ENCODE measurements at places on chromosomes 12 and 14. TPM values are rescaled to one million over a fixed set of nuclear protein-coding genes. Genes with fewer than 3 reads are reported as not detected.

DNA sequence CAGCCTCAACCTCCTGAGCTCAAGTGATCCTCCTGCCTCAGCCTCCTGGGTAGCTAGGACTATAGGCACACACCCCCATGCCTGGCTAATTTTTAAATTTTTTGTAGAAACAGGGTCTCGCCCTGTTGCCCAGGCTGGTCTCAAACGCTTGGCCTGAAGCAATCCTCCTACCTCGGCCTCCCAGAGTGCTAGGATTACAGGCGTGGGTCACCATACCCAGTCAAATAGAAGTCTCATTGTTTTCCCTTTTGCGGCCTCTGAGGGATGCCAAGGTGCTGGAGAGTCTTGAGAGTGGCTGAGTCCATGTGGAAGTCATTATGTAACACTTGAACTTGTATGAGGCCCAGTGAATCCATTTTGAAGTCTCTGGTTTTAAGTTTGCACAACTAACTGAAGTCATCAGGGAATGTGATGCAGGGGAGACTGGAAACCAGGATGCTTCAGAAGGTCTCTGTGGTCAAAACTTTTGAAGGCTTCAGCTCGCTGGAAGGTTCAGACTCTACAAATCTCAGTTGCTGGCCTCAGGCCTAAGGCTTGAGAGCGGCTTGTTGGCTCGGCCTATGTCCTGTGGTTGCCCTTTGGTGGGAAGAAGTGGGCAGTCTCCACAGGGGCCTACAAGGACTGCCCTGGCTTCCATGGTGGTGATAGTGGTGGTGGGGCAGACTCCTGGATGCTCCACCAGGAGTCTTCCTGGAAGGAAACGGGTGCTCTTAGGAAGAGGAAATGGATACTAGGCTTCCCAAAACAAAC is 29.2 kb downstream of the GALNT16 start:
- no peak overlapping the region for H3K27ac ChIP-seq
- no peaks in the 10 kb centered on the region for H3K4me1 ChIP-seq
- H3K27me3 ChIP-seq, result no peaks in the 10 kb centered on the region

Gene IGF1
- not detected for total RNA-seq

Gene RNFT2
- total RNA-seq, result 29.5 TPM

DNA sequence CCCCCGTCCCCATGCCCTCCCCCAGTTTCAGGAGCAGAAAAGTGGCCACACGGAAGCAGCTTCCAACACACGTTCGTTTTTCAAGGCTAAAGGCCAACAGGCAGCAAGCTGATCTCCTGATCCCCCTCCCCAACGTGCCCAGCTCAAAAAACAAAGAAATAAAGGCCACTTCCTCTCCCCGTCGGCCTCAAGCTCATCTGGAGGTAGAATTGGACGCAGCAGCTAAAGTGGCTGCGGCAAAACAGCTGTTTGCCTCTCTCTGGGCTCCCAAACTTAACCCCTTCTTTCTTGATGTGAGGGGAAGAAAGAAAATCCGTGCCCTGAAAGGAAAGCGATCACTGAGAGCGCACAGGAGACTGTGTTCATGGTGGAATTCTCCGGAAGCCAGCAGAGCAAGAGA is 66.3 kb downstream of the SCARB1 start:
- H3K4me1 ChIP-seq, result peaks cover 8% of the 10 kb centered on the region
- H3K27ac ChIP-seq, result no peak overlapping the region
- H3K36me3 ChIP-seq, result peaks cover 38% of the 10 kb centered on the region
- no peak for DNase-seq

DNA sequence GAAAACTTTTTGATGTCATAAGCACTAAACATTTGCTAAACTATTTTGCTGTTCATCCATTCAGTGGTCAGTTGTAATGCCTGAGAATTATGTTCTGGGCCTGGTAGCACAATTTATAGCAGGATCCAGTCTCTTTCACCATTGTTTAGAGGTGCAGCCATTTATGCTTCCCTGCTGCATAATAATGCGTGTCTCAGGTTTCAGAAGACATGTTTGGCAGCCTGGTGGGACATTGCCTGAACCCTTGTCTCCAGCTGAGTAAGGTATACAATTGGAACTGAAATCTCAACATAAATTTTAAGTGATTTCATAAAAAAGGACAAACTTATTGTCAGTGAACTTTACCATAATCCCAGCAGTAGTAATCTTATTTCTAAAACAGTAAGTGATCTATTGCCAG is 94.8 kb downstream of the POLR3B start:
- peaks cover 3% of the 10 kb centered on the region for H3K4me1 ChIP-seq
- no peak overlapping the region for H3K27ac ChIP-seq
- DNase-seq, result no peak

DNA sequence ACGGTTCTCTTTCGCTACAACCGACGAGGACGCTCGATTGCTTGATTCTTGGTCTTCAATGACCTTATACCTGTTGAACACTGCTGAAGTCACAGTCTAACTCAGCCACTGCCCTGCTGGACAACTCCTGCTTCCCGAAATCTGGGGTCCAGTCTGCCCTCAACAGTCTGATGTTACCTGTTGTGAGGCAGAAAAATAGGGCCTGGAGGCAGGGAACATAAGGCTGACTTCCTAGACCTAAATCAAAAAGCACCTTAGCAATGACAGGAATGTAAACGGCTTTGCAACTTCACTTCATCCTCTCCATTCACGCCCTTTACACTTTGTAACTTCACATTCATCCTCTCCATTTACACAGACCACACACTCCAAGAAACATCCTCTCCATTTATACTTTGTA is 597 bp upstream of the GLTP start:
- H3K4me1 ChIP-seq, result peaks cover 12% of the 10 kb centered on the region
- H3K27ac ChIP-seq, result peak overlapping the region; percentile 86
- H3K4me3 ChIP-seq, result peak overlapping the region; percentile 88
- no peaks in the 10 kb centered on the region for H3K36me3 ChIP-seq
- no peak for DNase-seq
- H3K27me3 ChIP-seq, result no peaks in the 10 kb centered on the region

Gene PPP1R36
- 0.66 TPM for total RNA-seq

DNA sequence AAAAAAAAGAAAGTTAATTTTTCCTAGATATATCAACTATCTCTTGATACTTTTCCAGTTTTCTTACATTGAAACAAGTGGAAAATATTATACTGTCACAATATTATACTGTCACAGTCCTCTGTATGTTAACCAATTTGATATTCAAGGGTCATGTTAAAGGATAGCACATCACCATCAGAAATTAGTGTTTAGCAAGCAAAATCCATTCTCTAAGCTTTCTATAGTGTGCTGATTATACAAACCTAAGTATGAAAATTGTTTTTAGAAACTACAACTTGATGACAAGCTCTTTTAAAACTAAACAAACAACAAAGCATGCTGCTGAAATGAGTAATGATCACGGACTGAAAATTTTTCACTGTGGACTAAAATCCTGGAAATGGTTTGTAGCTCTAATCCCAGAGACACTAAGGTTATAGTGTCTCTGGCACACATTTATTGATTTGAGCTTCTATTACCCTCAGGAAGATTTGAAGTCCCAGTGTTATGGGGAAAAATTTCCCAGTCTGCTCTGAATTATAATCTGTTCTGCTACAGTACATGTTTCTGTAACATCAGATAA is 9.7 kb downstream of the SPTSSA start:
- H3K4me1 ChIP-seq, result no peaks in the 10 kb centered on the region
- H3K4me3 ChIP-seq, result no peak overlapping the region
- H3K27me3 ChIP-seq, result no peaks in the 10 kb centered on the region
- no peak for DNase-seq
- no peak overlapping the region for H3K27ac ChIP-seq

GRCh38 chr12:65894624-65895390 is 70.5 kb downstream of the HMGA2 start:
- no peaks in the 10 kb centered on the region for H3K36me3 ChIP-seq
- no peak overlapping the region for H3K27ac ChIP-seq
- H3K4me1 ChIP-seq, result peaks cover 32% of the 10 kb centered on the region
- DNase-seq, result no peak

DNA sequence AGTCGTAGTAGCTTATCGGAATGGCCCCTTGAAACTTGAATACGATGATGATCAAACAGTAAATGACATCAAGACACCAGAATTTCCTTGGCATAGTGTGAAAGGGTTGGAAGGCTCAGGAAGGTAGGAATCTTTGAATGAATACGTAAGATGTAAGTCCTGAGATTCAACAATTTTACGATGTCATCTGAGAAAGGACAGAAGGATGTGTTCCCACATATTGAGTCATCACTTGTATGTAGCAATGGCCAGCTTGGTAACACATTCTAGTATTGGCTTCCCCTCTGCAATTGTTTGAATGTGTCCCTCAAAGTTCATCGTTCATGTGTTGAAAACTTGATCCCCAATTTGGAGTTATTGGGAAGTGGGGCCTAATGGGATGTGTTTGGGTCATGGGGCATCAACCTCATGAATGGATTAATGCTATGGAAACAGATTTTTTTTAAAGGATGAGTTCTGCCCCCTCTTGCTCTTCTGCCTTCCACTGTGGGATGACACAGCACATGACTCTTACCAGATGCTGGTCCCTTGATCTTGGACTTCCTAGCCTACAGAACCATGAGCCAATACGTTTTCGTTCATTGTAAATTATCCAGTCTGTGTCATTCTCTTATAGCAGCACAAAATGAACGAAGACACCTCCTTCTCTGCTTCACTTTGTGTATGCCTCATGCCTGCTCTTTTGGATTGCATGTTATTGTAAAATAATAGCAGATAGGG is 284.6 kb downstream of the BCAT1 start:
- DNase-seq, result no peak
- no peaks in the 10 kb centered on the region for H3K36me3 ChIP-seq
- H3K27me3 ChIP-seq, result no peaks in the 10 kb centered on the region
- H3K4me1 ChIP-seq, result no peaks in the 10 kb centered on the region
- no peak overlapping the region for H3K27ac ChIP-seq
- no peak overlapping the region for H3K4me3 ChIP-seq

GRCh38 chr12:52494518-52494917 is 1.5 kb upstream of the KRT6A start:
- H3K36me3 ChIP-seq, result no peaks in the 10 kb centered on the region
- peaks cover 6% of the 10 kb centered on the region for H3K4me1 ChIP-seq
- H3K4me3 ChIP-seq, result no peak overlapping the region
- no peak overlapping the region for H3K27ac ChIP-seq
- H3K27me3 ChIP-seq, result no peaks in the 10 kb centered on the region

GRCh38 chr12:8847435-8847834 is 25.0 kb downstream of the A2ML1 start:
- peaks cover 14% of the 10 kb centered on the region for H3K36me3 ChIP-seq
- no peak for DNase-seq
- no peaks in the 10 kb centered on the region for H3K27me3 ChIP-seq
- H3K4me3 ChIP-seq, result no peak overlapping the region
- H3K4me1 ChIP-seq, result no peaks in the 10 kb centered on the region

DNA sequence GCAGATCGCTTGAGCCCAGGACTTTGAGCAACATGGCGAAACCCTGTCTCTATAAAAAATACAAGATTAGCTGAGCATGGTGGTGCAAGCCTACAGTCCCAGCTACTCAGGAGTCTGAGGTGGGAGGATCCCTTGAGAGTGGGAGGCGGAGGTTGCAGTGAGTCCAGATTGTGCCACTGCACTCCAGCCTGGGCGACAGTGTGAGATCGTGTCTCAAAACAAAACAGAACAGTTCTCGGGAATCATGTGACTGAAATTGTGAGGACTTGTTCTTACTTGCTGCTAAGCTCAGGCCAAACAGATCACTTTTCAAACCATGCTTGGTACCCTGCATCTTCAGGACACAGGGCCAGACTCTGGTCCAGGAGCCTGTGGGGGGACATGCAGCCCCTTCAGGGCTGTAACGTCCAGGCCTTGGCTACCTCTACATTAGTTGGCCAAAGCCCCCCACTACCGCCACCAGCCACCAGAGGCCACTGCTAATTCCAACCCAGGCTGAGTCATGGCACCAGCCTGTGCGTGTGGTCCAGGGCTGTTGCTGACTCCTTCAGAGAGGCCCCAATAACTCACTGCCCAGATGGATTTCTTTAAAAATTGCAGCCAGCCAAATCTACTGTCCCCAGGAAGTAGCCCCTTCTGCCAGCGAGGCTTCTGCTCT is 33.4 kb upstream of the SYNDIG1L start:
- H3K4me3 ChIP-seq, result no peak overlapping the region
- no peaks in the 10 kb centered on the region for H3K4me1 ChIP-seq
- no peak overlapping the region for H3K27ac ChIP-seq
- no peaks in the 10 kb centered on the region for H3K27me3 ChIP-seq
- peaks cover 3% of the 10 kb centered on the region for H3K36me3 ChIP-seq
- peak; percentile 76 for DNase-seq

- no peak overlapping the region for H3K27ac ChIP-seq
- no peak for DNase-seq
- no peaks in the 10 kb centered on the region for H3K4me1 ChIP-seq
- no peaks in the 10 kb centered on the region for H3K27me3 ChIP-seq
- H3K4me3 ChIP-seq, result no peak overlapping the region
Observed at GRCh38 chr12:104865080-104865479, 93.0 kb downstream of the SLC41A2 start.

- no peak for DNase-seq
- peaks cover 2% of the 10 kb centered on the region for H3K4me1 ChIP-seq
- H3K36me3 ChIP-seq, result no peaks in the 10 kb centered on the region
- peak overlapping the region; percentile 54 for H3K27ac ChIP-seq
- H3K27me3 ChIP-seq, result no peaks in the 10 kb centered on the region
Observed at GRCh38 chr12:84691266-84691665, 221.3 kb downstream of the SLC6A15 start.

Gene DAO
- total RNA-seq, result not detected

GRCh38 chr14:57199921-57200320 is 68.8 kb downstream of the EXOC5 start:
- H3K36me3 ChIP-seq, result no peaks in the 10 kb centered on the region
- H3K4me1 ChIP-seq, result no peaks in the 10 kb centered on the region
- no peak overlapping the region for H3K27ac ChIP-seq
- no peak overlapping the region for H3K4me3 ChIP-seq
- H3K27me3 ChIP-seq, result no peaks in the 10 kb centered on the region

- no peaks in the 10 kb centered on the region for H3K27me3 ChIP-seq
- no peak overlapping the region for H3K4me3 ChIP-seq
- no peak overlapping the region for H3K27ac ChIP-seq
- H3K36me3 ChIP-seq, result peaks cover 3% of the 10 kb centered on the region
- DNase-seq, result no peak
Observed at GRCh38 chr14:53032161-53032803, 81.4 kb upstream of the FERMT2 start.

- no peaks in the 10 kb centered on the region for H3K36me3 ChIP-seq
- H3K27ac ChIP-seq, result no peak overlapping the region
- peaks cover 4% of the 10 kb centered on the region for H3K4me1 ChIP-seq
- DNase-seq, result peak; percentile 20
- peaks cover 35% of the 10 kb centered on the region for H3K27me3 ChIP-seq
Observed at GRCh38 chr12:1528791-1529190, 65.6 kb downstream of the FBXL14 start.

Gene CDK4
- 217 TPM for total RNA-seq

GRCh38 chr14:47057364-47057763 is 405.8 kb upstream of the RPL10L start:
- H3K4me1 ChIP-seq, result no peaks in the 10 kb centered on the region
- DNase-seq, result no peak
- H3K4me3 ChIP-seq, result no peak overlapping the region
- no peak overlapping the region for H3K27ac ChIP-seq

Gene SLC41A2
- 4.6 TPM for total RNA-seq

DNA sequence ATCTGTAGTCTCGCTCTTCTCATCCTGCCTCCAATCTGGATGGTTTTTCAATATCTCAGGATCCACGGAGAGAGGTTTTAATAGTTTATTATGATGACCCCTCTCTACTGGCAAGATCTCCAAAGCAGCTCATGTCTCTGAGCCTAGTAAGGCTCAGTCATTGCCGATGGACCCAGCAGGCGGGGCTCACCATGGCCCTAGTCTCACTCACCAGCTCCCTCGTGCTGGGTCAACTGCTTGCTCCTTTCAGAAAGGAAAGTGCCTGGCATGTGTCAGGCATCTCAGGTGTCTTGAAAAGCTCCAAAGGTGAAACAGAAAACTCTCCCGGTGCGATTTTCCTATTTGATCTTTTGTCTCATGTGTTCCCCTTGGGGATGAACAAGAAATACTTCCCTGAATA is 179.0 kb downstream of the CALM1 start:
- H3K4me3 ChIP-seq, result no peak overlapping the region
- no peaks in the 10 kb centered on the region for H3K27me3 ChIP-seq
- H3K27ac ChIP-seq, result no peak overlapping the region
- H3K4me1 ChIP-seq, result peaks cover 9% of the 10 kb centered on the region
- DNase-seq, result no peak
